ENCODE measurements at places on chromosomes 3 and 15.

GRCh38 chr15:82079736-82080135 is 33.9 kb upstream of the MEX3B start:
- no peak for DNase-seq

DNA sequence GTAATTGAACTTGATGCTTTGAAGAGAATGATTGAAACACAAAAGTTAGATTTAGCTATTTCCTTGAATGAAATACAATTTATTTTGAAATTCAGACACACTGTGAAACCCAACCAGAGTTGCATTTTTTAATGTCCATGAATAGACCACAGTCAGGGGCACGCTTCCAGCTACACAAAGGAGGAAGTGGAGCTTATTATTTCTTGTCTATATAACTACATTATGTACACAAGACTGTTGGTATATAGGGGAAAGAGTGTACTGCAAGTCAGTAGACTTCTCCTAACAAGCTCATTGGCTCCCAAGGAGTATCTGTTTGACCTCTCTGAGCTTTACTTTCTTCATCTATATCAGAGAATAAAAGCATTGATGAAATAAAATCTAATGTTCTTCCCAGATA is 326.2 kb downstream of the RYR3 start:
- no peak for DNase-seq

GRCh38 chr15:85005746-85006145 is 24.1 kb downstream of the PDE8A start:
- no peak for DNase-seq

- DNase-seq: no peak
Measured at GRCh38 chr3:32120471-32120870, 14.1 kb downstream of the GPD1L start.

DNA sequence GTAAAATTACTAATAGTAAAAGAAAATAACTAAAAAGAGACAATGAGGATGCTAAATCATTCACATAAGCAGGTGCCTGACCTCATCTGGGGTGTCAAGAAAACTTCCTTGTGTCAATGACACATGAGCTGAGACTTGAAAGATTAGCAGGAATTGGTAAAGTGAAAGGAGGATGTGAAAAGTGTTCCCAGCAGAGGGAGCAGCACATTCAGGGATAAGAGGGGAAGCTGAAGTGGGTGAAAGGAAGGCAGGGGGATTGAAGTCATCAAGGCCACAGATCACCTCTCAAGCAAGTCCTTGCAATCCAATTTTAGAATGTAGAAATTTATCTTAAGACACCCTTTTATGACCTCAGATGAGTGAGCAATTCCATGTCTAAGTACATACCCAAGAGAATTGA is 60.2 kb upstream of the ACP3 start:
- DNase-seq: no peak

DNA sequence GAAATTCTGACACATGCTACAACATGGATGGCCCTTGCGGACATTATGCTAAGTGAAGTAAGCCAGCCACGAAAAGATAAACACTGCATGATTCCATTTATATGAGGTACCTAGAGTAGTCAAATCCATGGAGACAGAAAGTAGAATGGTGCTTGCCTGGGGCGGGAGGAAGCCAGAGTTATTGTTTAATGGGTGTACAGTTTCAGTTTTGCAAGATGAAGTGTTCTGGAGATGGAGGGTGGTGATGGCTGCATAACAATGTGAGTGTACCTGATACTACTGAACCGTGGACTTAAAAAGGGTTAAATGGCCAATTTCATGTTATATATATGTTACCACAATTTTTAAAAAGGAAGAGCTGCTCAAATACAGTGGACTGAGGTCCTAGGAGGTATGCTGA is 66.9 kb downstream of the SEMA5B start:
- DNase-seq: no peak

- no peak for DNase-seq
Measured at GRCh38 chr3:76872999-76873398, 166.9 kb upstream of the ROBO2 start.

GRCh38 chr3:64138046-64138445 is 87.2 kb downstream of the PRICKLE2 start:
- no peak for DNase-seq

- DNase-seq: no peak
Measured at GRCh38 chr15:63195569-63196015, 6.2 kb downstream of the RAB8B start.

- DNase-seq: no peak
Measured at GRCh38 chr15:88118035-88118434, 138.5 kb downstream of the NTRK3 start.

- DNase-seq: no peak
Measured at GRCh38 chr3:128806588-128806987, 72.8 kb upstream of the ACAD9 start.

DNA sequence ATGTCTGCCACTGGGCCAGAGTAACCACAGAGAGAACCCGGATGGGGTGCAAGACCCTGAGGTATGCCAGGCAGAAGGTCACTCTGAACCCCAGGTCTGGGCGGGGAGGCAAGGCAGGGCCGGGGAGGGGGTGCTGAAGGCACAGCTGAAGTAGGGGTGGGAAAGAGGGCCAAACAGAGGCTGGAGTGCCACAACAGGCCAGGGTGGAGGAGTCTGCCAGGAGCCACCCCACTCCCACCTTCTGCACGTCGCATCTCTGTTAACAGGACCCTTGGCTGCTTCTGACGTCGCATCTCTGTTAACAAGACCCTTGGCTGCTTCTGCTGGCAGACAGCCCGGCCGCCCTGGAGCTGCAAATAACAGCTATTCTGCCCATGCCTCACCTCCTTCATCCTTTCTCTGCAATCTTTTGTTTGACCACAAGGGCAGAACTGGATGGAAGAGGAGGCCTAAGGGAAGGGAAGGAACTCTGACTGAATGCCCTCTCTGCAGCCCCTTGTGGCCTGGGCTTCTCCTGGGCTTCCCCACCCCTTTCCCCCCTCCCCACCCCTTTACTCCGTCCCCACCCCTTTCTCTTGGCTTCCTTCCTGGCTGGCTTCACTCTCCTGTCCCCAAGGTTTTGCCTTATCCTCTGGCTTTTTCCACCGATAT is 20.6 kb upstream of the FBLN2 start:
- DNase-seq: no peak

DNA sequence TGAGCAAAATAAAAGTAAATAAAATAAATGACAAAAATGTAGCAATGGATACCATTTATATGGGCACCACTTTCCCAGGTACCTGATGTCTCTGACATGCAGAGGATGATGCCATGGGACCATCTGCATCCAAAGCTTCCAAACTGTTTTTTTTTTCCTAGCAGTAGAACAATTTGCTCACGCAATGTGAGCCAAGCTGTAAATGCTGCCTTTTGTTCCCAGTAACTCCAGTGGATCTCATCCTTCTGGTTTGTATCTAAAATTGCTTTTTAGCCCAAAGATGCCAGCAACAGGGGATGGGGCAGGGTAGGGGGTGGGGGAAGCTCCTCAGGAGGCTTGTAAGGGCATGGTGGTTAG is 32.7 kb downstream of the SLC12A8 start:
- DNase-seq: no peak

DNA sequence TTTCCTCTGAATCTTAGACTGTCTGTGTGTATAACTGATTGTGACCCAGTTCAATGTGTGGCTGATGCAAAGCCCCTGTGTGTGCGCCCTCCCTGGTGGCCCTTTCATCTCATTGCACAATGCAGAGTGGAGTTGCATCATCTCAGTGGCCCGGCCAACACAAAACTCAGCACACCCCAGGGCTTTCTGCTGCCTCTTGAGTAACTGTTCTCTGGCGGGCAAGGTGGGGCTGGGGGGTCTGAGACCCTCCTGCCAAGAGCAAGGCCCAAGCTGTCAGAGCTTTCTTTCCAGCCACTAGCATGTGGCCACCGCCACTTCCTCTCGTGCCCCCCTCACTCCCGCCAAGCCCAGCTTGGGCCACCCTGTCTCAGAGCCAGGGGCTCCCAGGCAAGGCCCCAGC is 80.7 kb upstream of the ALDH1L1 start:
- no peak for DNase-seq

DNA sequence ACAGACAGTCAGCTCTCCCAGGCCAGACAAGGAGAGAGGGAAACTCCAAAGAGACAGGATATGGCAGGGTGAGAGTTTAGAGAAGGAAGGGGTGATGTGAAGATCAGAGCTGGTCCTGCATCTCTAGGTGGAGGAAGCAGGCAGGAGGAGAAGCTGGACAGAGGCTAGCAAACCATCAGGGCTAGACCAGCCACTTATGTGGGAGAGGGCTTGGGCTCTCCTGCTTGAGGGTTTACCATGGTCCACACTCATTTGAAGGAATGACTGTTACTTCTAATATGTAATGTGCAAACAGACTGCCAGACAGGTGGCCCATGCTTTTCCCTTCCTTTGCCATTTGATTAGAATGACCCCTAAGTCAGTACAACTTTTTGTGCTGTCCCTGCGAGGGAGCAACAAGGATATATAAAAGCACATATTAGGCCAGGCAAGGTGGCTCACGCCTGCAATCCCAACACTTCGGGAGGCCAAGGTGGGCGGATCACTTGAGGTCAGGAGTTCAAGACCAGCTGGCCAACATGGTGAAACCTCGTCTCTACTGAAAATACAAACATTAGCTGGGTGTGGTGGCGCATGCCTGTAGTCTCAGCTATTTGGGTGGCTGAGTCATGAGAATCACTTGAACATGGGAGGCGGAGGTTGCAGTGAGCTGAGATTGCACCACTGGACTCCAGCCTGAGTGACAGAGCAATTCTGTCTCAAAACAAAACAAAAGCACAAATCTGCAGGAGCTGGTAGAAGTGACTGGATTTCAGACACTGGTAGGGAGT is 41.0 kb upstream of the MANF start:
- DNase-seq: no peak

DNA sequence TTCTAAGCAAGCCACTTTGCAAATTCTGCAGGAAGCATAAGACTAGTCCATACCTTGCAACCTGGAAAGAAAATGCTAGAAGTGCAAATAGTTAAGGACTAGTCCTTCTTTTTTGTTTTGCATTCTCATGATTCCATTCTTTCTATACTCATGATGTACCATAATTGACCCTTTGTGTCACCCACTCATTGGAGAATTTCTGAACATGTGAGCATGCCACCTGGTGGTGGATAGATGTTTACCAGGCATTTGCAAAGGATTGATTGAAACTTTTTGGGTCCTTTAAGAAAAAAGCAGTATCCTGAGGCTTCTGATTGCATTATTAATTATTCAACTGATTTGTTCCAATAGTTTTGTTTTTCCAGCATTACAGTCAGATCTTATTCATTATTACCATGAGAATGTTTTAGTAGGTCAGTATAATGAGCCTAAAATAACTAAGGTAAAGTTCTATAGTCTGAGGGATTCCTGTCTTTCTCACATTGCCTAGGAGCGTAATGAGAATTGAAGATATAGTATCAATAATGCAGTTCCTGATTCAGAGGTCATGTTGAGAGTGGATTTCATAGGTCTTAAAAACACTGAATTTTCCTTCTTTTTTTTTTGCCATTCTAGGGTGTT is 20.2 kb upstream of the DIPK2A start:
- DNase-seq: no peak
